ENCODE measurements at places on chromosomes 4 and X. TPM values are rescaled to one million over a fixed set of nuclear protein-coding genes. Genes with fewer than 3 reads are reported as not detected.
A peak's percentile ranks its signal among the peaks of the same experiment; 100 is the strongest.

RPS3A gene
- 1,850 TPM for total RNA-seq

- H3K27me3 ChIP-seq, result no peaks in the 10 kb centered on the region
- H3K27ac ChIP-seq, result no peak overlapping the region
- no peaks in the 10 kb centered on the region for H3K36me3 ChIP-seq
Measured at GRCh38 chr4:54908763-54909162, 216.6 kb downstream of the KDR start.

MAP3K15 gene
- total RNA-seq, result 0.31 TPM

DNA sequence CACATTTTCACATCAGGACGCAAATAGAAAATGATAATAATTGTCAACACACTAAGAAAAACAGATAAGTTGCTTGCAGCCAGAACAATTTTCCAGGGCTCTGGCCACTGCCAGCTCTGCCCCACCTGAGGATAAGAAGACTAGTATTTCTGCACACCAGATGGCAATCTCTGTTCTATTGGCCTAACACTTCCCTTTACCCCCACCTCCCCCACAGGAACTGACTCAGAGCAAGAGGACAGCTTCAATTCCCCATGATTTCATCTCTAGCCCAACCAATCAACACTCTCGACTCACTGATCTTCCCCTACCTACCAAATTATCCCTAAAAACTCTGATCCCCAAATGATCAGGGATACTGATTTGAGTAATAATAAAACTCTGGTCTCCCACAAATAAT lies 164.0 kb downstream of the SMARCA1 start:
- DNase-seq, result no peak
- H3K36me3 ChIP-seq, result no peaks in the 10 kb centered on the region
- H3K27ac ChIP-seq, result no peak overlapping the region
- H3K4me3 ChIP-seq, result no peak overlapping the region

GRCh38 chr4:180665994-180666824 lies 1577.0 kb upstream of the TENM3 start:
- peak; percentile 61 for DNase-seq
- no peaks in the 10 kb centered on the region for H3K27me3 ChIP-seq
- no peaks in the 10 kb centered on the region for H3K36me3 ChIP-seq
- H3K4me1 ChIP-seq, result no peaks in the 10 kb centered on the region

DNA sequence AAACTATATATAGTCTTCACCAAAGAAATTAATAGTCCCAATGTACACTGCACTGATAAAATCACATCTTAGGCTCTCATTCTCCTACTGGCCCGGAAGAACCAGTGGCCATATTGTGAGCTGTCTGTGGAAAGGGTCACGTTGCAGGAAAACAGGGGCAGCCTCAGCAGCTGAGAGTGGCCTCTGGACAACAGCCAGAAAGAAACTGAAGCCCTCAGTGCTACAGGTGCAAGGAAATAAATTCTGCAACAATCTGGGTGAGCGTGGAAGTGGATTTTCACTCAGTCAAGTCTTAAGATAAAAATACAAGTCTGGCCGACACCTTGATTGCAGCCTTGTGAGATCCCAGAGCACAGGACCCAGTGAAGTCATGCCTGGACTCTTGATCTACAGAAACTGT lies 3.2 kb upstream of the SLC25A14 start:
- no peak for DNase-seq
- no peaks in the 10 kb centered on the region for H3K27me3 ChIP-seq
- H3K4me3 ChIP-seq, result no peak overlapping the region
- H3K36me3 ChIP-seq, result no peaks in the 10 kb centered on the region

PRMT9 gene
- 8.1 TPM for total RNA-seq

DNA sequence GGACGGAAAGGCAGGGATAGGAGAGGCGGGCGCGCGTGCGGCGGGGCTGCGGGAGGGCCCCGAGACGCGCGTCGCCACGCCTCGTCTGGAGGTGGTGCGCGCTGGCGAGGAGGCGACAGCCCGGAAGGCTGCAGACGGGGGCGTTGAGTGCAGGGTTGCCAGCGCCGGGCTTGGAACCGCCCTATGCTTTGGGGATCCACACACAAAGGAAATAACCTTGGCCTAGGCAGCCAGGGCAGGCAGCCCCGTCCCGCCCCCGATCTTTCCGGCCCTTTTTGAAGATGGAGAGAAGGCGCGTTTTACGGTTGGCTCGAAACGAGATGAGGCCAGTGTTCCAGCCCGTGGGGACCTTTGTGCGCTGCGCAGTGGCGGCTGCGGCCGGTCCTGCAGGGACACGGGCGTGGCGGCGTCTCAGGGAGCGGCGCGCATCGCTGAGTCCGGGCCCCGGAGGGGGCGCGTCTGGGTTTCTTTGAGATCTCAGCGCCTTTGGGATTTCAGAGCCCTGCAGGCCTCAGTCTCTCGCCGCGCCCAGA lies 50.8 kb upstream of the TRIM2 start:
- peak; percentile 92 for DNase-seq
- H3K27me3 ChIP-seq, result peaks cover 36% of the 10 kb centered on the region
- H3K4me1 ChIP-seq, result peaks cover 48% of the 10 kb centered on the region
- peak overlapping the region; percentile 89 for H3K4me3 ChIP-seq
- H3K36me3 ChIP-seq, result no peaks in the 10 kb centered on the region

GRCh38 chr4:102988429-102989020 lies 31.0 kb downstream of the SLC9B1 start:
- peaks cover 26% of the 10 kb centered on the region for H3K4me1 ChIP-seq
- H3K27me3 ChIP-seq, result no peaks in the 10 kb centered on the region
- no peak for DNase-seq
- H3K36me3 ChIP-seq, result peaks cover 15% of the 10 kb centered on the region
- H3K4me3 ChIP-seq, result peak overlapping the region; percentile 66

DNA sequence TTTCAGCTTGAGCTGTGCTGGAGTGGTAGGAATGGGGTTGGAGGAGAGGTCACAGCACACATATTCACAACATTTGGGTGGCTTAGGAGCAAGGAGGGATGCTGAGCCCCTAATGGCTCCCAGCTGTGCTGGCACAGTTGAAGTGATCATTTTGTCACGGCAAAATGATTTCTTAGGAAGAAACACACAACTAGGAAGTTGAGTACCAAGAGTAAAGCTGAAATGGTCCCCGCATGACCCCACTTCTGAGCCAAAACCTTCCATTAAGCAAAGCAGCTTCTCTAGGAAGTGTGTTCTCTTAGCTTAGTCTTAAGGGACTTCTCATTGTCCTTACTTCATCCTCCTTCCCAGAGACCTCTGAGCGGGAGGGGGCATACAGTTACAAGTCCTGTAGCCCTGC lies 12.6 kb downstream of the CAPN6 start:
- H3K4me1 ChIP-seq, result no peaks in the 10 kb centered on the region
- no peak overlapping the region for H3K4me3 ChIP-seq
- H3K36me3 ChIP-seq, result no peaks in the 10 kb centered on the region
- H3K27me3 ChIP-seq, result no peaks in the 10 kb centered on the region
- no peak for DNase-seq
- H3K27ac ChIP-seq, result no peak overlapping the region

- H3K27ac ChIP-seq, result no peak overlapping the region
- H3K4me3 ChIP-seq, result no peak overlapping the region
- no peaks in the 10 kb centered on the region for H3K36me3 ChIP-seq
- DNase-seq, result no peak
Measured at GRCh38 chr4:100694467-100694866, 176.6 kb upstream of the EMCN start.

GRCh38 chr4:106266201-106266600 lies 49.8 kb downstream of the TBCK start:
- no peaks in the 10 kb centered on the region for H3K36me3 ChIP-seq
- DNase-seq, result no peak
- H3K4me3 ChIP-seq, result no peak overlapping the region
- H3K27me3 ChIP-seq, result no peaks in the 10 kb centered on the region
- H3K4me1 ChIP-seq, result no peaks in the 10 kb centered on the region
- no peak overlapping the region for H3K27ac ChIP-seq

DNA sequence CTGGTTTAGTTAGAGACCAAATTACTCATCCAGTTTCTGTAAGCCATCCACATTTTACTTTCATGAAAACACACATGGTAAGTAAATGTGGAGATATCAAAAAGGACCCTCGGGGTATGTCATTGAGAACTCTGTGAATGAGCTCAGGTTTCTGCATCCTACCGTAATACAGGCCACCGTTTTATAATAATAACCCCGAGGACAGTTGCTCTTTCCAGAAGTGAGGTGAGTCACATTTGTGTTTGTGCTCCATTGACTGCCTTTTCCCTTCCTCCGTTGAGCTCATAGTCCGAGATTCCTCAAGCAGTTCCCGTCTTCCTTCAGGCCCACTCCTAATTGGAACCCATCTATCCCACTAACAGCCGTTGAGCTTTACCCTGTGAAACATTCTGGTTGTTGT lies 95.3 kb downstream of the GRID2 start:
- no peak overlapping the region for H3K27ac ChIP-seq
- DNase-seq, result no peak
- H3K4me1 ChIP-seq, result no peaks in the 10 kb centered on the region
- H3K4me3 ChIP-seq, result no peak overlapping the region
- no peaks in the 10 kb centered on the region for H3K36me3 ChIP-seq
- H3K27me3 ChIP-seq, result no peaks in the 10 kb centered on the region

PROM1 gene
- total RNA-seq, result not detected

- H3K4me3 ChIP-seq, result no peak overlapping the region
- H3K4me1 ChIP-seq, result peaks cover 7% of the 10 kb centered on the region
- no peak for DNase-seq
- H3K27ac ChIP-seq, result no peak overlapping the region
Measured at GRCh38 chrX:50165727-50166126, 35.1 kb downstream of the AKAP4 start.

DNA sequence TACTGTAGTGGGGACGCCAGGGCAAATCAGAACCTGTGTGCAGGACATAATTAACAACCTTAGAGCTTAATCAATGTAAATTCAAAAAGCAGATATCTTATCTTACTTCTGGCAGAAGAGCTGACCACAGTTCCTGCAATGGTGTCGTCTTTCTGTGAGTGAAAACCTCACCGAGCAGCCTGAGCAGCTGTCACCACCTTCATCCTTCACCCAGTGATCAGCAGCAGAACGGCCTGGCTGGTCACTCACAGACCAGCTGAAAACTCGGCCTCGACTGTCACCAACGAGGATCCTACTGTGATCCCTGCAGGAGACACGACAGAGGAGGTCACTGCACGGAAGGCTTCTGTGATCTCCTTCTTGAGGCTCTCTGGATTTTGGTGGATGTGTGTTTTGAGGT lies 94.2 kb downstream of the CDS1 start:
- DNase-seq, result no peak
- no peak overlapping the region for H3K27ac ChIP-seq
- H3K4me1 ChIP-seq, result peaks cover 12% of the 10 kb centered on the region
- peaks cover 1% of the 10 kb centered on the region for H3K27me3 ChIP-seq
- H3K36me3 ChIP-seq, result no peaks in the 10 kb centered on the region

OPRPN gene
- not detected for total RNA-seq

DNA sequence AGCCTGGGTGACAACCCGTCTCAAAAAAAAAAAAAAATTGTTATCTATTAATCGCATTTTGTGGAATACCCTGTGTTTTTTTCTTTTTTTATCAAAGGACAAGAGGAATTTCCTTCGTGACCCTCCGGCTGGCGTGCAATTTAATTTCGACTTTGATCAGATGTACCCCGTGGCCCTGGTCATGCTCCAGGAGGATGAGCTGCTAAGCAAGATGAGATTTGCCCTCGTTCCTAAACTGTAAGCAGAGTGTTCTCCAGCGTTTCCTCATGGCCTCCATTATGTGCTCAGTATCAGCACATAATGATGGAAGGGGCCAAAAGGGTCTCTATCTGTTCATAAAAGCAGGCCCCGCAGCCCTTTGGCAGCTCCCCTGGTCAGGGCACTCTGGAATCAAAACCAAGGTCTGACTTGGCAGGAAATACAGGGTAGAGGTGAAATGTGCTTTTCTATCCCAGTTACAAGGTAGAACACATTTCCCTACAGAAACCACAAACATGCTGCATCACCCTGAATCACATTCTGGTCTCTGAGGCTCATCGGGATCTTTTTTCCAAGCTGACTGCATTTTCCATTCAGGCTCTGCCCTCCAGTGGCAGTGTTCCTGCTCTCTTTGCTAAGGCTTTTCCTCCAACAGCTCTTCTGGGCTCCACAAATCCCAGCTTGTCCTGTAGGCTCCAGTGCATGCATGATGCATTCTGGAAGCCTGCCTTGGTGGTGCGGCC lies 24.4 kb downstream of the SYAP1 start:
- H3K27me3 ChIP-seq, result no peaks in the 10 kb centered on the region
- peaks cover 23% of the 10 kb centered on the region for H3K36me3 ChIP-seq
- DNase-seq, result no peak
- H3K27ac ChIP-seq, result no peak overlapping the region

DNA sequence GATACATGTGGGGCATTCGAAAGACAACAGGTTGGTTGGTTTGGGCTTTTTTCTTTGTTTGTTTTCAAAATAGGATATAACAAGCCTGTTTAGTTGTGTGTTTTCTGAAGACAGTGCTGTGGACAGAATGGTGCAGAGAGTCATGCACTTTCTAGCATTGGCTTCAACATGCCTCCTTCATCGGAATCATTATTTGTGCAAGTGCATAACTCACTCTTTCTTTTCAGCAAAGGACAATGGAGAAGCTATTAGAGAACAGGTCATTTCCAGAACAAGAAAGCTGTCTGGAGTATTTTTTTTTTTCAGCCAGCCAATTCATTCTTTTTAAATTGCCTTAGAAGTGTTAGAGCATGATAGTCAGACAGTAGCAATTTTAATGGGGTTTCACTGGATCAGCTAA lies 225.8 kb downstream of the STK32B start:
- H3K4me3 ChIP-seq, result no peak overlapping the region
- DNase-seq, result no peak
- H3K27me3 ChIP-seq, result no peaks in the 10 kb centered on the region
- H3K27ac ChIP-seq, result no peak overlapping the region
- H3K4me1 ChIP-seq, result no peaks in the 10 kb centered on the region
- no peaks in the 10 kb centered on the region for H3K36me3 ChIP-seq

DNA sequence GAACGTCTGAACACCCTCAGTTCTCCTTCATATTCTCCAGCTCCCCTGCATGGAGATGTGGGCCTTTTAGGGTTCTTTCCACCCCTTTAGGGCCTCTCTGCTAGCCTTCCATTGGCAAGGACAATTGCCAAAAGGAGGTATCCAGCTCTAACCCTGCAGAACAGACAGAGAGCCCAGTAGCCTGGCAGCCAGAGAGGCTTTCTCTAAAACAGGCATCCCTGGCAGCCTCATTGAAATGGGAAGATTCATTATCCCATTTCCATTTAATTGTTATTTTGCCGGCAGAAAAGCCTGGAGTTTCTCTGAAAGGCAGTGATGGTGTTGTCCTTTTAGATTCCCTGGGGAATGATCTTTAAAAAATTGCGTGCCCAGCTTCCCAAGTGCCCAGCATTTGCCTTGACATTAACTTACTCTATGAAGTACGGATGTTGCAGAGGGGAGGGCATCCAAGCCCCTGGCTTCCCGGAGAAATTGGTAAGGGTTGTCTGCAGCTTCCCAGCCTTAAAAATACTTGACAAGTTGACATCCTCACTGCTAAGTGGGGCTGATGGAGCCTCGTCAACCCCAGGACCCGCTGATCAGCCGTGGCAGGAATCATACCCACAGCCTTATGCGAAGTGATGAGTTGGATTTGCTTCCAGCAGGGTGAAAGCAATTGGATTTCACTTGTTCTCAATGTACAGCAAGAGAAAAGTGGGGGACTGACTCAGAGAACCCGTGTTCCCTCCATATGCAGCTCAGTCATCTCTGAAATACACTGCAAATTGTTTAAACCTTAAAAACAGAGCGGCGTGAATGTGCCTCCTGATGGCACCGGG lies 244.1 kb downstream of the CRLF2 start:
- H3K4me1 ChIP-seq, result peaks cover 3% of the 10 kb centered on the region
- no peak overlapping the region for H3K27ac ChIP-seq
- H3K27me3 ChIP-seq, result no peaks in the 10 kb centered on the region
- no peaks in the 10 kb centered on the region for H3K36me3 ChIP-seq
- H3K4me3 ChIP-seq, result no peak overlapping the region

GATA1 gene
- not detected for total RNA-seq

All from activated CD4-positive, alpha-beta T cell treated with anti-CD3 and anti-CD28 coated beads, Interleukin-2, amount 10 ng/mL, durations not matched to agents 24 days and 14 days (primary cell).